RKO (cell line): ENCODE measurements at places on chromosomes 1 and 21.

DNA sequence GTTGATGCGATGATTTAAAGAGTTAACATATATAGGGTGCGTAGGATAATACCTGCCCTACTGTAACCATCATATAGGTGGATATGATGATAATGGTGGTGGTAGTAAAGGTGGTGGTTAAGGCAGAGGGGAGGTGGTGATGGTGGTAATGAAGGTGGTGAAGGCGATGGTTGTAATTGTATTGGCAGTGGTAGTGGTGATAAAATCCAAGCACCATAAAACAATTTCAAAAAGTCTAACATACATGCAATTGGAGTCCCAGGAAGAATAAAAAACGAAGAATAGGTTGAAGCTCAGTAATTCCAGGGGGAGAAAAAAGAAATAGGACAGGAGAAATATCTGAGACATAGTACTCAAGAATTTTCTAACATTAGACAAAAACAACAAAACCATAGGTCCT lies 27.3 kb upstream of the RAB4A start:
- DNase-seq, result no peak

GRCh38 chr1:19507516-19507915 lies 22.2 kb upstream of the CAPZB start:
- no peak for DNase-seq

DNA sequence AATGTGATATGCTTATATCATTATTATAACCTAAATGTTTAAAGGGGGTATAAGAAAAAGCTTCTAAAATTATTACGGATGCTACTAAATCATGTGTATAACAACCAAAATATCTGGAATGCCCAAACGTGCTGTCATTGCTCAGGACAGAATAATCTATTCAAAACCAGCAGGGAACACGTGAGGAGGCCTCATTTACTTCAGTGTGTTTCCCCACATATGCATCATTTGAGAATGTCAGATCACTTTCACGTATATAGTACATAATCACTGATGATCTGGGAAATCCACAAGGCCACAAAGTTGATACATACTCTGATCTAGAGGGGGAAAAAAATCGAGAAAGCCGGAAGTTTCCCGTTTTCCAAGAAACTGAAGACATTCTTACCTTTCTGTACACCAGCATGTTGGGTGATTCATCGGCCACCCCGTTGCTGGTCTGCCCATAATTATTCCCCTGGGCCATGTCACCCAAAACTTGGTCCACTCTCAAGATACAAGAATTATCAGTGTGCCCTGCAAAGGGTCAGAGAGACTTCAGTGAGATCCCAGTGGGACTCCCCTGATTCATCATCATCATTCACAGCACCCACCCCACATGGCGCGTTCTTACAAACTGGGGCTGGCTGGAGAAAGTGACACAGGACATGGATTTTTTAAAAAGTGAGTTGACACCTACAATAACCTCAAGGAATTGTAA lies 1.5 kb downstream of the RGS7 start:
- DNase-seq, result no peak

DNA sequence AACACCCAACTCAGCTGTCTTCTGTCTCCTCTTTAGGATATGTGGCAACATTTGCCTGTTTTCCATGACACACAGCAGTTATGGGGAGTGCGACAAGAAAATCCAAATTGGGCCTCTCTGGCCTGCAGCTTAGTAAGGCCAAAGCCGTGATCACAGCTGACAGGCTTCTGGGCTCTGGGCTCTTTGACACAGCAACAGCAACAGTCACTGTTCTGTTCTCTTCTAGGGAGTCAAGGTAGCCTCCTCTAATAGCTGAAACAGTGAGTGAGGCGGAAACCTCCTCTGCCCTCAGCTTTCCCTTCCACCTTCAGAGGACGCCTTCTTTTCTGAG lies 19.0 kb downstream of the CLCA1 start:
- DNase-seq, result no peak

DNA sequence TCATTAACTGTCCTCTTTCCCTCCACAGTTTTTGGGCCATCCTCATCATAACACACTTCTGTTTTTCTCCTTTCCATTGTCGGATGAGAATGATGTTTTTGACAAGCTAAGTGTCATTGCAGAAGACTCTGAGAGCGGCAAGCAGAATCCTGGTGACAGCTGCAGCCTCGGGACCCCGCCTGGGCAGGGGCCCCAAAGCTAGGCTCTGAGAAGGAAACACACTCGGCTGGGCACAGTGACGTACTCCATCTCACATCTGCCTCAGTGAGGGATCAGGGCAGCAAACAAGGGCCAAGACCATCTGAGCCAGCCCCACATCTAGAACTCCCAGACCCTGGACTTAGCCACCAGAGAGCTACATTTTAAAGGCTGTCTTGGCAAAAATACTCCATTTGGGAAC lies 28.6 kb upstream of the IFNAR1 start:
- DNase-seq, result no peak

GRCh38 chr1:38050397-38051078 lies 3.9 kb upstream of the POU3F1 start:
- DNase-seq, result no peak

GRCh38 chr1:14848203-14848602 lies 249.7 kb downstream of the KAZN start:
- DNase-seq, result no peak

DNA sequence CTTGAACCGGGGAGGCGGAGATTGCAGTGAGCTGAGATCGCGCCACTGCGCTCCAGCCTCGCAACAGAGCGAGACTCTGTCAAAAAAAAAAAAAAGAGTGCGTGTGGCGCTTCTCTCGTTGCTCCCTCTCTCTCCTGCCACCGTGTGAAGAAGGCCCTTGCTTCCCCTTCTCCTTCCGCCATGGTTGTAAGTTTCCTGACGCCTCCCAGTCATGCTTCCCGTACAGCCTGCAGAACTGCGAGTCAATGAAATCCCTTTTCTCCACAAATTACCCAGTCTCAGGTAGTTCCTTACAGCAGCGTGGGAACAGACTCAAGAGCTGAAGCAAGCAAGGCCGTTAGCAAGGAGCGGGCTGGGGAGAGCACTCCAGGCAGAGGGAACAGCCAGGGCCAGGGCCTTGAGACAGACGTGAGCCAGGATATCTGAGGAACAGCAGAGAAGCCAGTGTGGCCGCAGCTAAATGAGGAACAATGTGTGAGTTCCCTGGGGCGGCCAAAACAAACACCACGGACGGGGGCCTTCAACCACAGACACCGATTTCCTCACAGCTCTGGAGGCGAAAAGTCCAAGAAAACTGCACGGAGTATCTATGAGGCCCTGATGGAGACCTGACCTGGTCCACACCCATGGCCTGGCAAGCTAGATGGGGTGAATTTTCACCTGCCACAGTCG lies 54.2 kb upstream of the ETS2 start:
- no peak for DNase-seq
